ENCODE measurements at places on chromosomes 5 and 9. TPM values are rescaled to one million over a fixed set of nuclear protein-coding genes. Genes with fewer than 3 reads are reported as not detected.

DNA sequence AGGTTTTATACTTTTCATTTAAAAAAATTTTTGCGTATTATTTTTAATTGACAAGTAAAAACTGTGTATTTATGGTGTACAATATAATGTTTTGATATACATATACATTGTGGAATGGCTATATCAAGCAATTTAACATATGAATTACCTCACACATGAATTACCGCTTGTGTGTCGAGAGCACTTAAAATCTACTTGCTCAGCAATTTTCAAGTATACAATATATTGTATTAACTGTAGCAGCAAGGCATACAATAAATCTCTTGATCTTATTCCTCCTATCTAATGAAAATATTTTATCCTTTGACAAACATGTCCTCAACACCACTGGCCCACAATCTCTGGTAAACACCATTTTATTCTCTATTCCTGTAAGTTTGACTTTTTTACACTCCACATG is 224.4 kb upstream of the CYLC2 start:
- DNase-seq: no peak

DNA sequence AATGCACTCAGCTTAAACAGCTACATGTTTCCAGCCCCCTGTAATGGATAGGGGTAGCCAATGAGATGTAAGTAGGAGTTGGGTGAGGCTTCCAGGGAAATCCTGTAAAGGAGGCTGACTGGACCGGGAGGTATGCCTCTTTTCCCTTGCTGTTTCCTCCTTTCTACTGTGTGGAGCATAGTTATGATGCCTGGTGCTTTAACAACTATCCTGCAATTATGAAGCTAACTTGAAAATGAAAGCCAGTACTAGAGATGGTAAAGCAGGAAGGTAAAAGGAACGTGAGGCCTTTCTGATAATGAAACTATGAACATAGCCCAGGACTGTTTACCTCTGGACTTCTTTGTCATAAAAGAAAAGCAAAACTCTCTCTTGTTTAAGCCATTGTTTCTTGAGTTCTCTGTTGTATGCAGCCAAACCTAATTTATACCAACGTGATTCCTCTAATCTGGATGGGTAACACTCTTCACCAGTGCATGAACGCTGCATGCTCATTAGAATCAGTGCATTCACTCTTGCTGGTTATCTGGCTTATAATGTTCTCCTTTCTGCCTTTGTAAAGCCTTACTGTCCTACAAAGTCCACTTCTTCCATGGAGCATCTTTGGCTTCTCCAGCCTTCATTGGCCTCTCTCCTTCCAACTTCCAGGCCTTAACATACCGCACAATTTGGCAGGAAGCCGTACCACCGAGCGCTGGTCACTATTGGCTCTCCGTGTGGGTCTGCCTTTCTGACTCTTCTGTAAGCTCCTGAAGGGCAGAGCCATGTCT is 8.3 kb upstream of the ARHGEF28 start:
- DNase-seq: no peak

DNA sequence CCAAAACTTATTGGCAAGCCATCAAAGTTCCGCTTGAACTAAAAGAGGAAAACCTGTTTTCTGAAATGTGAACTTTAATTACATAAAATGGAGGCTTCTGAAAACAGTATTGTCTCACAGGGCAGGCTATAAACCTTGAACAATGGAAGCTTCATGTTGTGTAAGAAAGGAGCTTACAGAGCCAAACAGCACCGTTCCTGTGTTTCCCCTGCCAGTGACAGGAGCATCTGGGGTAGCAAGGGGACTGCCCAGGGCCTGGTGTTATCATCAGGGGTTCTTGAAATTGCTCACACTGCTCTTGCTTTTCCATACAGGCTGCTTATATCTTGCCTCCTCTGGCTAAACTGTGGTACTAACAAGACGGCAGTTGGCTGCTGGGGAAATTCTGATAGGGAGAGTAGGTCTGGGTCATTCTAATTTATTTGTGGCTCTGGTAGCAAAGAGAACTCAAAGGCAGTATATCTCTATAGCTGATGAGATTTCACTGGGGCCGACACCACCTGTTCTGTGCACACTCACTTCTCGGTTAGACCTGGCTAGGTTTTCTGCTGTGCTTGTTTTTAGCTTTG is 40.4 kb downstream of the BASP1 start:
- no peak for DNase-seq

DNA sequence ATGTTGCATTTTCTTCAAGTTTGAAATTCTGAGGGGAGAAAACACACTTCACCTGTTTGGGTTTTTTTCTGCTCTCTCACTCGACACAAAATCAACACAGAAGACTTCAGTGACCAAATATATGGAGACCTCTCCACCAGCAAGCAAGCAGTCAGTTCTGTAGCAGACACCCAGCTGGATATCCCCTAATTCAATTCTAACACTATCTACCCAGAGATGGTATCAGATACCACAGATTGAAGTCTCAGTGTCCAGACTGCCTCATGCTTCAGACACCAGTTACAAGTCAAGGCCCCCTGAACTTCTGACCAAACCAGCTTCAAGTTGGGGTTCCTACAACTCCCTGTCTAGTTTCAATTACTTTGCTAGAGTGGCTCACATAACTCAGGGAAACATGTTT is 97.8 kb downstream of the INVS start:
- DNase-seq: no peak

DNA sequence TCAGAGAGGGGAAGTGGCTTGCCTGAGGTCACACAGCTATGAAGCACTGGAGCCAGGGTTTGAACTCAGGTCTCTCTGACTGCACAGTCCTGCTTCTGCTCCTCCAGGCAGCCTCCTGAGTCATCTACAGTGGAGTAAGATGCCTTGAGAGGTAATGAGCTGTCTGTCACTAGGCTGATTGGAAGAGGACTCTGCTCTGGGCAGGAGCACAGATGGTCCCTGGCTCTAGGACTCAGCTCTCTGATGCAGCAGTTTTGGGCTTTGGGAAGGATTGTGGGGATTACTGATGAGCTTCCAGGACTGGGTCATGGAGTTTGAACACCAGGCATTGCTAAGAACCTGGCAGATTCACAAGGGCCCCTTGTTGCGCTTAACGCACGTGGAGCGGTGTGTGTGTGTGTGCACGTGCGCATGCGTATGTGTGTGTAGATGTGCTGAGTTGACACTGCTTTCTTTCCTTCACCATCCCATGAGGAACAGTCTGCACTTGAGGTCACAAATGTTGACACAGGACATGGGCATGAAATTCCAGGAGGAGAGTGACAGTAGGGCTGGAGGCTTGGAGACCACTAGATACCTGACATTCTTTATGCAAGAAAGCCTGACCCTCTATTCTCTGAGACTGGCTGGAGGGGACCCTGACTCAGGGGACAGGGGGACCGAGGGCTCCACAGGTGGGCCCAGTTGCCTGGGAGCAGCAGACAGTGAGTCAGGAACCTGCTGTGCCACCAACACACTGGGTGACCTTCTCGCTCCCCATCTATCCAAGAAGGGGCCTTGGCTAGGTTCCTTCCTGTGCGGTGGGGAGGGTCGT is 170.5 kb downstream of the RGS3 start:
- no peak for DNase-seq

GRCh38 chr5:19655627-19656026 is 332.4 kb downstream of the CDH18 start:
- DNase-seq: no peak

DNA sequence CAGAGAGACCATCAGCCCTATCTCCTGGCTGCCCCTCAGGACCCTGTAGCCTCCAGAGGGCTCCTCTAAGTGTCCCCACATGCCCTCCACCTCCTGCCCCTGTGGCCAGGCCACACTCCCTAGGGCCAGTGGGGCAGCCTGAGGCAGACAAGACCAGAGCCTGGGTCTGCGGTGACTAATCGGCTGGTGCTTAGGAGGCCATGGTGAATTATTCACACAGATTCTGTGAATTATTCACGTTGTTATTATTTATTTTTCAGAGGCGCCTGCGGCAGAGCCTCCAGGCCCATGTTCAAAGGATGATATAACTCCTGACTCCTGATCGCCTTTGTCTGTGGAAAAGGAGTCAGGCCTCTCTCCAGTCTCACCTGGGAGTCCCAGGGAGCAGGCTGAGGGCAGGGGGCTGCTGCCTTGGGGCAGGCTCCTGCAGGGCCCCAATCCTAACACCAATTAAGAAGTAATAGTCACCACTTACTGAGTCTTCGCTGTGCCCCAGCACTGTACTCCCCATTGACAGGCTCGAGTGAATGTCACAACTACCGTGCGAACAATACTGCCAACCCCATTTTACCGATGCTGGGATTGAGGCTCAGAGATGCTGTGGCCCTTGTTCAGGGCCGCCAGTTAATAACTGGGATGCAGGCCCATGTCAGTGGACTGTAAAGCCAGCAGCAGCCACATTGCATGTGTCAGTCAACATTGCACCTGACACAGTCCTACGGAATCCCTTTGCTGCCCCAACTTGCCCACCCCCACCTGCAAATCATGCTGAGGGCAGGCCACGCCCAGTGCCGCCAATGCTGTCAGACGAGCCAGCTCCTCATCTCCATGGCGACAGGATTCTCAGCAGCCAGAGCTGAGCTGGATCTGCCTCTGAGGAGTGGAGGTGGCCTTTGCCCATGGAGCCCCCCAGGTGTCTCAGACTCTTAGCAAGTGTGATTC is 94.9 kb downstream of the PCDH1 start:
- DNase-seq: no peak

DNA sequence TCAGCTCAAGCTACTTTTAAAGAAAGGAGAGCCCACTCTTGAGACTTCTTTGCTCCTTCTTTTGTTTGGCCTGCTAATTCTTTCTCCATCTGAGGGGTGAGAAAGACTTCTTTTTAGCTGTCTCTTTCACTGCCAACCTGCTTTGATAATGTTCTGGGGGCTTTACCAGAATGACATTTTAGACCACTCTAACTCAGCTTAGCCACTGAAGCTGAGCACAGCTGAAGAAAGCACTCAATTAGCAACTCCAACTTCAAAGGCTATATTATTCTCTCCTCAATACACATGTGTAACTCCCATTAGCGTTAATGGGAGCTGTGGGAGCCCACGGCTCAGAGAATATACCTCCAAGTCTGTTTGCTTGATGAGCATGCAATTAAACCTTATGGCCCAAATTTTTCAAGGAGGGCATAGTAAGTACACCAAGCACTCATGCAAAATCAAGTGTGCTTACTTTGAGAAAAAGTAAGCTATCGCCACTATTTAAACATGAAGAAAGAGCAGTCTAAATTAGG is 815.4 kb upstream of the DMAC1 start:
- DNase-seq: no peak

DNA sequence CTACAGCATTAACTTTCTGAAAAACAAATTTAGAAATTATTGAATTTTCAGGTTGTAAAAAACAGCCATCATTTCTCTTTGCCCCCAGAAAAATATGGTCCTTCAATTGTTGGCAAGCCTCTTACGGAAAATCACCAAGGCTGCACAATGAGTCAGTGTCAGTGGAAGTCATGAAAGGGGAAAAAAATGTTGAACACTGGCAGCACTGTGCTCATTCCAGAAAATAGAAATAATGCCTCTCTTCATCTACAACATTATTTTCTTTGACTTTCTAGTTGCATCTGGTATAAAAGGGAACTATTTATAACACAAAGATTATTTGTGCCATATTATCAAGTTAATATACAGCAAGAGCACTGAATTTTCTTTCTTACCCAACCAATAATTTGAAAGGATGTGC is 26.7 kb upstream of the STK32A start:
- peak; percentile 23 for DNase-seq

DNA sequence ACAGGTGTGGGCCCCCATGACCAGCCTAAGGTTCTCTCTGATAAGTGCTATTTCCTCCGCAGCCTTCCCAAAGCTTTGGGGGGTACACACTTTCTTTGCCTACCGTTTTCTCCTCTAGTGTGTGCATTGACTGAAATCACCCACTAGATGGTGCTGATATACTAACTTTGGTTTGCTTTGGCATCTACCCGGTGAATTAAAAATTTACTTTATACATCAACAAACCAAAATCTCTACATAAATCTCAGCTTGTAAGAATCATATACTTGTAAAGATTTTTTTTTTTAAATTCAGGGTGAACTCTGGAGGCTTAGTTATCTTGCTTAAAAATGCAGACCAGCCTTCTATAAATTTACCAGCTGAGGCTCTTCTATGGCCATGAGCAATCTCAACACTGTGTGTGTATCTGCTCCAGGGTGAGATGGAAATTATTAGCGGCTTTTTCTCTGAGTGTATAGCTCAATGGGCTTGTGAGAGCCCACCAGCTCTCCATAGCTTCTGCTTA is 475.7 kb upstream of the TNC start:
- peak; percentile 32 for DNase-seq

DNA sequence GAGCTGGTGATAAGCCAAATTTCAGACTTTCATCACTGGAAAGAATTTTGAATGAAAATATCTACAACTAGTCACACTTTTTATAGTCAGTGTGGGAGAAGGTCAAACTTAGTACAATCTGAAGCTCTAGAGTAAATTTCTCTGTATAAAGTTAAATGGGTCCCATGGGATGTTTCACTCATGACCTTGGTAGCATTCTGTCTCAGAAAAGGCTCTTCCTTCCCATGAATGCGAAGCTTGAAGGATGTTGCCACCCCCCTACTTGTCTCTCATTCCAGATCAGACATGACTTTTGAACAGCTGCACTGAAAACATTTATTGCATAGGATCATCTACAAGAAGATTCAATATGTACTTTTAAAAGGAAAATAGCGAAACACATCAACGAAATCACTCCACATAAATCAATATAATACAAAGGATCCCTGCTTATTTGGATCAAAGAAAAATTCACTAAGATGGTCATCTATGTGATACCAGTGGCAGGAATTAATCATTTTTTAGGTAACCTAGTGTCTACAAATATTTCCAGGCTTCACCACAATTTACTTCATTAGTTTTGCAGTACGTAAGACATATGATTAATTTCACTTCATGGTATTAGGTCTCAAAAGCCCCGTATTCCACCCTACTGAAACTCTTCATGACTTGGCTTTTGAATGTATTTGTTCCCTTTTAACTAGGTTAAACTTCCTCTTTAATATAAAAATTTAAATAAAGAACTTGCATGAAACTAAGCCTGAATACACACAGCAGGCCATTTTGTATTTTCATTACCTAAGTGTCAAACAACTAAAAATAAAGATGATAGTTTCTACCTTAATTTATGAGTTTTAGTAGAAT is 4.4 kb downstream of the ST8SIA4 start:
- DNase-seq: no peak

- DNase-seq: no peak
Measured at GRCh38 chr5:164210491-164210890, 705.1 kb downstream of the MAT2B start.

Gene NEK6
- 11.0 TPM for total RNA-seq

Gene PRKACG
- total RNA-seq: not detected

Gene PCDHB8
- total RNA-seq: 7.7 TPM

Gene LHX6
- total RNA-seq: 11.8 TPM

Gene OTULINL
- 18.8 TPM for total RNA-seq

Gene TMC1
- total RNA-seq: 0.82 TPM

Gene NTNG2
- 16.3 TPM for total RNA-seq

Gene FGFR4
- total RNA-seq: 1.2 TPM

All from frontal cortex (tissue), 4 donors.